ENCODE measurements at places on chromosomes 13 and 19.

DNA sequence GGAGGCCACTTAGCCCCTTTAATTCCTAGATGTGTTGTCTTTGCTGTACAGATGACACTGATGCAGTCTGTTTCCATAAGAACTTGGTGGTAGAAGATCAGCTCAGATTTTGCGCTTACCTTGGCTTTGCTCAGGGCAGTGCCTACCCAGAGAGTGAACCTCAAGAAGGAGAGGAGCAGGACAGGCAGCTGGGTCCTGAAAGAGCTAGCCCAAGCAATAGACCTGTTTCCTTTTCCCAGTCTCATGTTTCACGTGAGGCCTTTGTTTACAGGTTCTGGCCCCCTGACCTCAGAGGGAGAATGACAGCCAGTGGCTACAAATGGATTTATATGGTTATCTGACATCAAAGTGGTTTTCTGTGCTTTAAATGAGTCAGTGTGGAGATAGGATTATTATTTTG is 40.1 kb downstream of the METTL21C start:
- no peak for DNase-seq

- no peak for DNase-seq
These were observed 7.5 kb upstream of the PDCD5 start for GRCh38 chr19:32573492-32573794.

- DNase-seq, result peak; percentile 89
These were observed 4.8 kb upstream of the KCNC3 start for GRCh38 chr19:50333737-50334617.

DNA sequence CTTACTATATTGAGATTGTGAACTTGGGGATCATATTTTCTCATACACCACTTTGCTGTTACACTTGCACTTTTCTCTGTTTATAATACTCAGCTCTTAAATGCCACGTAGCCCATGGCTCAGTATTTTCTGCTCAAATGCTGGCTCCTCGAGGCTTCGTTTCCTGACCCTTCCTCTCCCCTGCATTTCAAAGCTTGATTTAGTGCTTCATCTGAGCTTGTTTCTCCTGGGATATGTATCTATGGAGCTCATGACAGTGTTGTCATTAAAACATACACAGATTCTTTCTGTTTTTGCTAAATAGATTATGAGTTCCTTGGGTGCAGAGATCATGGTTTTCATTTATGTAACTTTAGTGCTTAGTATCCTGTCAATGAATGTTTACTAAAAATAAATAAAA is 11.4 kb downstream of the CSNK1A1L start:
- DNase-seq, result no peak

DNA sequence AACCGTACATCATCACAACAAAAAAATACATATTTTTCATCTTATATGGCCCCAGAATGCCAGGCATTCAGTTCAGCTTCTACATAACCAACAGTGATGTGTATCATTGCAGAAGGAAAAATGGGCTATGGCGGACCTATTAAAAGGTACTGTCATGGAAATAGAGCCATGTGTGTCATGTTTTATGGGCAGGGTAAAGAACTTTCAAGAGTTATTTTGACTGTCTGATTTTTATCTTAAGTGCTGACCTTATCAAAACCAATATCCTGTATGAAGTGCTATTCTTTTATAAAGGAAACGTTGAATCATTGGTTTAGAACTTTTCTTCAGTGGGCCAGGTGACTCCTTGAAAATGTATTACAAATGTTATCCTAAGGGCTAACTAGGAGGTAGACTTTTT is 9.9 kb downstream of the ZNF507 start:
- no peak for DNase-seq

GRCh38 chr13:110719036-110719710 is 5.7 kb downstream of the ING1 start:
- no peak for DNase-seq

GRCh38 chr13:80977168-80977567 is 636.2 kb upstream of the SPRY2 start:
- DNase-seq, result no peak

DNA sequence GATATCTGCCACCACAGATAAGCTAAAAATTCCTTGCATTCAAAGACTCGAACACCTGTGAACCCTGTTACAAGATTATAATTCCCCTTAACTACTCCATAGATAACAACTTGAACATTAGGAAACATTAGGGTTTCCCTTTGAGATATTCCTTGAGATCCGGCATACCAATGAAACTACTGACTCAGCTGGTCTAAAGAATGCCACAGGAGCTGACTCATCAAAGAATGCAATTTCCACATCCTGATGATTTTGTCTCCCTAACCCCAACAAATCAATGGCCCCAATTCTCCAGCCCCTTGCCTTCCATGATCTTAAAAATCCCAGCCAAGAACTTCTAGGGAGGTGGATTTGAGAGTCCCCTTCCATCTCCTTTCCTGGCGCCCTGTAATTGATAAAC is 35.6 kb upstream of the ZNF599 start:
- DNase-seq, result no peak

DNA sequence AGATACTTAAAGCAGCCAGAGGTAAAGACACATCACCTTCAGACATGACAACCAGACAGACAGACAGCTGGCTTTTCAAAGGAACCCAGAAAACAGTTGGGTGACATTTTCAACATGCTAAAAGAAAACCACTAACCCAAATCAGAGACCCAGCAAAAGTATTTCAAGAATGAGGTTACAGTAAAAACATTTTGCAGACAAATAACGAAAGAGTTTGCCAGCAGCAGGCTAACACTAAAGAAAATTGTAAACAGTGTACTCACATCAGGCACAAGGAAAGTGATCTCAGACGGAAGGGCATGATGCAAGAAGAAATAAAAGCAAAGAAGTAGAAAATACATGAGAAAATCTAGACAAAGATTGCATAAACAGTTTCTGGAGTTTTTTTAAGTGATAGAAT is 46.4 kb downstream of the AP1M1 start:
- DNase-seq, result no peak

- no peak for DNase-seq
These were observed 15.7 kb downstream of the PRAM1 start for GRCh38 chr19:8486661-8487136.

GRCh38 chr13:73158851-73159250 is 100.0 kb downstream of the KLF5 start:
- DNase-seq, result no peak

- DNase-seq, result no peak
These were observed 24.9 kb downstream of the MICOS13 start for GRCh38 chr19:5655412-5655811.

GRCh38 chr13:73451221-73452029 is 392.6 kb downstream of the KLF5 start:
- no peak for DNase-seq

GRCh38 chr19:10260141-10260584 is 8.1 kb downstream of the MRPL4 start:
- DNase-seq, result peak; percentile 67

DNA sequence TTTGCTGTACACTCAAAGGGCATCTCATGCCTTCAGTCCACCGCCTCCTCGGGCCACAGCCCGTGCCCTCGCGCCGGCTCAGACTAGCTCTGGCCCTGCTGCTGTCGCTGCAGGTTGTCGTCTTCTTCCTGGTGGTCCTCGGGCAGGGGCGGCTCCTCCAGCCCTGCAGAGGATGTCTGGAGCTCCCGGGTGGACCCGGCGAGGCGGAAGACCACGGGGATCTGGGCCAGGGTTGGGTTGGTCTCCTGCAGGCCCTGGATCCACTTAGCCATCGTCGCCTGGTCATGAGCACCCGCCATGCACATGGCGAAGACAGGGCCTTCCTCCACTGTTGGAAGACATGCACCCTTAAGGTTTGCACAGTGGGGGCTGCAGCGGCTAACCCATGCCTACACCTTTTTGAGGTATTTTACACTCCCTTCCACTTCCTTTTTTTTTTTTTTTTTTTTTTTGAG is 489 bp upstream of the ZNF653 start:
- DNase-seq, result no peak

DNA sequence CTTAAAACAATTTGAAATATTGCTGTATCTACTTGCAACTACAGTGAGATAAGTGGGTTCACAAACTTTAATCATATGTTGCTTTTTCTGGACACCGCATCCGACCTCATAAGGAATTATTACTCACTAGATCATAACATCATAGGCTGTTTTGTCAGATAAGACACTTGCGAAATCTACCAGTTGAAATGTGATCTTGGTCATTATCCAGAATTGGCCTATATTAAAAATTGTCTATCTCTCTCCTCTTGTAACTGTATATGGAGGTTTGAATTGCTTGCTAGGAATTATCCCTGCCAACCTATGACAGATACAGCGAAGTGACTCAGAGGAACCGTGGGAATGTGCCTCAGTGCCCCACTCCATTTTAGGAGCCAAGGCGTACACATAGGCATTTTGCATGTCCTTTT is 117.0 kb upstream of the POSTN start:
- no peak for DNase-seq

DNA sequence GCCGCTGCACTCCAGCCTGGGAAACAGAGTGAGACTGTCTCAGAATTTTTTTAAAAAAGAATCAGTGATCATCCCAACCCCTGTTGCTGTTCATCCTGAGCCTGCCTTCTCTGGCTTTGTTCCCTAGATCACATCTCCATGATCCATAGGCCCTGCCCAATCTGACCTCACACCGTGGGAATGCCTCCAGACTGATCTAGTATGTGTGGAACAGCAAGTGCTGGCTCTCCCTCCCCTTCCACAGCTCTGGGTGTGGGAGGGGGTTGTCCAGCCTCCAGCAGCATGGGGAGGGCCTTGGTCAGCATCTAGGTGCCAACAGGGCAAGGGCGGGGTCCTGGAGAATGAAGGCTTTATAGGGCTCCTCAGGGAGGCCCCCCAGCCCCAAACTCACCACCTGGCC is at the start of gene KLK2:
Gene KLK2, plus strand, starts transcription at position 384 of the 400 bp plus-strand sequence. CDS start 35 bp downstream, outside the sequence.
- no peak for DNase-seq

DNA sequence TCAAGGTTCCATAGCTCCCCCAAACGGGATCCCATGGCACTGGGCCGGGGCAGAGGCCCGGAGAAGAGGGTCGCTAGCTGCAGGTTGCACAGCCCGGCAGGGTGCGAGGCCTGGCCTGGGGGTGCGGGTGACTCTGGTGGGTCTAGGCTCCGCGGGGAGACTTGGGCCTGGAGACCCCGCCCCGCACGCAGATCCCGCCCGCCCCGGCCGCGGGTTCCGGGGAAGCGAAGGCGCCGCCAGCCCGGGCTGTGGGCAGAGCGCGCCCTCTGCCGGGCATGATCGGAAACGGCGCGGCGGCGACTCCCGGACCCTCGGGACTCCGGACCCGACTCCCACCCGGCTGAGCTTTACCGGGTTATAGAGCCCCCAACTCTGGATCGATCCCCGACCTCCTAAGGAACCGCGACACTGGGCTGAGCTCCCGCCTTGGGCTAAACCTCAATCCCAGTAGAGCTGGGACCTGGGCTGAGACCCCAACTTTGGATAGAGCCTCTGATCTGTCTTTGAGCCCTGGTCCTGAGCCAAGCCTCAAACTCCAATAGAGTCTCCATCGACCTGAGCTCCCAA is 3.1 kb upstream of the TNFAIP8L1 start:
- DNase-seq, result peak; percentile 54

GRCh38 chr13:44575741-44576350 is at the start of gene TSC22D1:
Gene TSC22D1, minus strand, starts transcription at chr13:44576330. Its CDS starts 256 bp downstream, at chr13:44576074.
- peak; percentile 86 for DNase-seq

GRCh38 chr19:6066661-6067646 is 43.3 kb downstream of the RFX2 start:
- peak; percentile 47 for DNase-seq
